ENCODE measurements at places on chromosomes 1 and 21.

DNA sequence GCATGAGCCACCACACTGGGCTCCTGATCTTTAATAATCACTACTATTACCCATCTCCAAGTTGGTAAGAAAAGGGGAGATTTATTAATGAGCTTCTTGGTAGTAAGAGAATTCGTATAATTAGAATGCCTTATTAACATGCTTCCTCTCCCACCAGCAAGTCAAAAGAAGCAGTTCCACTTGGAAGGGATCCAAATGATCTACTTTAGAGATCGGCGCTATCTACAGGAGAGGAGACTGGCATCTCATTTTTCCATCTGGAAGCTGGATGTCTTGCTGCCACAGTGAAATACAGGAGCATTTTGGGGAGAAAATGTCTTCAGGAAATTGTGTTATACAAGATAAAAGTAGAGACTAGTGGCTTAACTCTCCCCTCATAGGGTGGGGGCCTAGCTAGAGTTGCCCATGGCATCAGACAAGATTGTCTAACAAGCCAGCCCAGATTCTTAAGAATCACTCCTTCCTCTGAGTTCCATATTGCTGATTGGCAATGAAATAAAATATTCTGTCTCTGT is 33.6 kb upstream of the CAMSAP2 start:
- no peak for DNase-seq

DNA sequence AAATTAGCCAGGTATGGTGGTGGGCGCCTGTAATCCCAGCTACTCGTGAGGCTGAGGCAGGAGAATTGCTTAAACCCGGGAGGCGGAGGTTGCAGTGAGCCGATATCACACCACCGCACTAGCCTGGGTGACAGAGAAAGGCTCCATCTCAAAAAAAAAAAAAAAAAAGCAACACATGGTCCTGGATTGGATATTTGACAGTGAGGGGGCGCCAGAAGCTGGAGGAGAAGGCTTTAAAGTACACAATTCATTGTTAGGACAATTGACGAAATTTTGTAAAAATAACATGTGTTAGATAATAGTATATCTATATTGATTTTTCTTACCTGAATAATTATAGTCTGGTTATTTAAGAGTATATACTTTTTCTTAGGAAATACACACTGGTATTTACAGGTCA is 50.2 kb upstream of the USP25 start:
- no peak for DNase-seq

- DNase-seq = no peak
Observed at GRCh38 chr1:231743966-231744365, 117.4 kb downstream of the DISC1 start.

GRCh38 chr1:212353181-212353580 is 61.5 kb downstream of the PACC1 start:
- no peak for DNase-seq

- DNase-seq = no peak
Observed at GRCh38 chr1:160351629-160352028, 8.4 kb downstream of the NCSTN start.

GRCh38 chr21:42142627-42143026 is 71.5 kb downstream of the UMODL1 start:
- no peak for DNase-seq

DNA sequence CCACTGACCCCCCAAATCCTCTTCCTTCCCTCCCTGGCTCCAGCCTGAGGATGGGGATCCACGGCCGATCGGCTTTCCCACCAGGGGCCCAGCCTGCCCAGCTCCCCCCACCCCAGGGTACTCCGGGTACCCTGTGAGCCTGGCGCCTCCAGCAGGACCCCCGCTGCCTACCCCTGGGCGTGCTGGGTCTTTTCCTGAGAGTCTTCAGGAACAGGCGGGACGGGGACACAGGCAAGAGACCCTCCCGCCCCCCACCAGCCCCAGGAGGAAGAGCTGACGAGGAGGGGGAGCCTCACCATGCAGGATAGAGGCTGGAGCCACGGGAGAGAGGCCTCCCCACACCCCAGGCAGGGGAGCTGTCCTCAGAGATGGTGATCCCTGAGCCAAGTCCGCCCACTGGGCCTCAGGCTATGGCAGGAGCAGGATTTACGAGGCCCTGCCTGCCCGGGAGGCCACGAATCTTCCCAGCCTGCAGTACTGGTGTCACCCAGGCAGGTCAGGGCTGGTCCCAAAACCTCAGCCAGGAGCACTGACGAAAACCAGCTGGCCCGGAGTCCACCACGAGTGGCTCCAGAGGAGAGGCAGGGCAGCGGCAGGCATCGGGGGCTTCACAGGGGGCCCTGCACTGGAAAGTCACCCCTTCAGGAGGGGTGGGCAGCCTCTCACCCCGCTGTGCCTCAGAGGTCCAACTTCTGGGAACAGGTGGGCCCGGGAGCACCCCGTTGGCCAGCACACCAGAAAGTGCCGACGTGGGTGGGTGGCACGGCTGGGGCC is 58.0 kb downstream of the MEGF6 start:
- no peak for DNase-seq

DNA sequence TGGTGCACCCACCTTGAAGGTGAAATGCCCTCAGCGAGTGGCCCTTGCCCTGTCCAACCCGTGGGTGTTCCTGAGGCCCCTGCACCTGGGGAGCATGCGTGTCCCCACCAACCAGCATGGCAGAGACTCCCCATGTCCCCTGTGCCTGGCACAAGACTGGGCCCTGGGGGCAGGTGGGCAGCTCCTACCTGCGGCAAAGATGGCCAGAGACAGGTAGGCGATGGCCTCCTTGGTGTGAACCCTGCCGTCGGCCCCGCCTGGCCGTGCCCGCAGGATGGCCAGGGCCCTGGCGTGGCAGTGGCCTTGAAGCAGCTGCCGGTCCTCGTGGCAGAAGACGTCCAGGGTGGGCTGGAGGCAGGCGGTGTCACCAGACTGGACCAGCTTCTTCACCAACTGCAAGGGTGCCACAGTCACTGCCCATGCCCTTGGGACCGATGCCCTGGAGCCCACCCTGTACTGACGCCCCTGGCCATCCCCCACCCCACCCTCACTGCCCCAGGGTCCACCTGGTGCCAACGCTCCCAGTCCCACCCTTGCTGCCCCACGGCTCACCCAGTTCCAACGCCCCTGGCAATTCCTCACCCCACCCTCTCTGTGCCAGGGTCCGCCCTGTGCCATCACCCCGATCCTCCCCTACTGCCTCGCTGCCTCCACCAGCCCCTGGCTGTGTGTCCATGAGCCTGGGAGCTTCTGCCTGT is 15.7 kb downstream of the TTC34 start:
- DNase-seq = no peak

- DNase-seq = no peak
Observed at GRCh38 chr1:202818819-202819218, 8.1 kb downstream of the PCAT6 start.

DNA sequence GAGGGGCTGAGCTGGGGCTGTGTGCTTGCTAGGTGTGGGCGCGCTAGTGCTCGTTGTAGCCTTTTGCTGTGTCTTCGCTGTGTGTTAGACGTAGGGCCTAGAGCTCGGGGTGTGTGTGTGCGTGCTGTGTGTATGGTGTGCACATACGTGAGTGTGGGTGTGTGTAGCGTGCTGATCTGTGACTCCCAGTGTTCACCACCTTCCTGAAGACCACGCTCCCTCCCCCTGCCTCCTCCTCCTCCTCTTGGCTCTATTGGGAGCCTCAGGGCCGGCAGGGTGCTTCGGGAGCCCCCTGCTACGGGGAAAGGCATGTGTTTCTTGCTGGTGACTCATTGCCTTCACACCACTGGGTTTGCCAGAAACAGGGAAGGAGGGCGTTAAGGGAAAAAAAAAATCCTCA is 9.4 kb upstream of the KCNC4 start:
- no peak for DNase-seq

GRCh38 chr1:10168912-10169514 is 41.4 kb upstream of the KIF1B start:
- DNase-seq = no peak

DNA sequence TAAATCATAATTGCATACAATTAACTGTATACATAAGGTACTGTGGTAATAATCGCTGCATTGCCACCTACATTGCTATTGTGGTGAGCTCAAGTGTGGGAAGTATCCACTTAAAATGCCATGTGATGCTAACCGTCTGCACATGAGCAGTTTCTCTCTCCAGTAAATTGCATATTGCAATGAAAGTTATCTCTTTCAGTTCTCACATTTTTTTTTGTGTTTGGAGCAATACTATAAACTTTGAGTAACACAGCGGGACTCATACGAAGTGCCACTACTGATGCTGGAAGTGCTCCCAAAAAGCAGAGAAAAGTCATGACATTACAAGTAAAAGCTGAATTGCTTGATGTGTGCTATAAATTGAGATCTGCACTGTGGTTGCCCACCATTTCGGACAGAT is 38.5 kb downstream of the DISC1 start:
- DNase-seq = no peak

DNA sequence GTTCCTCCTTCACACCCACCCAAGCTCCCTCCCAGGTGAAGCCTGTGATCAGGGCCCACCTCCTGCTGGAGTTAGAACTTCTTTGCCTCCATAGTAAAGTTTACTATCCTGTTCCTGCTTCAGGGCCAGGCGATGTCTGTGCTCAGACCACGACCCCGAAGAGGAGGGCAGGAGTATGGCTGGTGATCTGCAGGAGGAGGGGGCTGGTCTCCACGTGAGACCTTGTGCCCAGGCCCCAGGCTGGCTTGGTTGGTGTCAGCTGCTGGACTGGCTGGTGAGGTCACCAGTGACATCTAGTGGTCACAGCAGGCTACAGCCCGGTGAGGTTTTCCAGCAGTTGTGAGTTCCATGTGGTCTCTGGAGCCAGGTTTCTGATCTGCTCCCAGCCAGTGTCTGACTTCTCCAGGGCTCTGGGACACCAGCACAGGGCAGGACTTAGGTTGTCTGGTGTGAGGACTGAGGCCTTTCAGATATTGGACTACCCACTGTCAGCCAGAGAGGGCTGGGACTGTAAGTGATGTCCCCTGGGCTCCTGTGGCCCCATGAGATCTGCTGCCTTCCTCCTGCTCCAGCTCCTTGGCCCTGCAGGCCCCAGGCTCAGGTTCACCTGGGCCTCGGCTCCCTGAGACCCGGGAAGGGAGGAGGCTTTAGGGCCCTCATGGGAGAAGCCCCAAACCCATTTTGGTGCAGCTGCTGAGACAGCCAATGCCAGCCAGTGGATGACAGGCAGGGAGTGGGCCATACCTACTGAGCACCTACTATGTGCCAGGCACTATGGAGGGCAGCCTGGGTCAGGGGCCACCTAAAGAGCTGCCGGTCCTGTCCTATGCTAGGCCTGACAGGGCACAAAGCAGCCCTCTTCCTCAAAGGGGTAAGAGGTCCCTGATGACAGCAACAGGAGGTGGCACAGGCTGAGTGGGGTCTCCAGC is 6.0 kb upstream of the UBL4B start:
- peak; percentile 91 for DNase-seq

DNA sequence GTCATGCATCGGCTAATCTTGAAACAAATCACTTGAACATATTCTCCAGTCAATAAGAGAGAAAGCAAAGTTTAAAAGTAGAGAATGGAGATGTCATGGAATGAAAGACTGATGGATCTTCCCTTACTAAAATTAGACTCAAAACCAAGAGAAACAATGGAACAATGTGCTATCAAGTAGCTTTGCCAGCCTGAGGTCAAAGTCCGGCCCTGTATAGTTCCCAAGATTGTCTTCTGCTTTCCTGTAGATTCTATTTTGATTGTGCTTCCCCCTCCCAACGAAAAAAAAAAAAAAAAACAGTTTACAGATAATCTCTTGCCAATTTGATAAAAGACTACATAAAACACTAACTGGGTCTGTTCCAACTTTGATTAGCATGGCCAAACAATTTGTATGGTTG is 40.8 kb upstream of the KIRREL1 start:
- DNase-seq = no peak

GRCh38 chr21:28516991-28517592 is 475.6 kb downstream of the LTN1 start:
- DNase-seq = peak; percentile 83

DNA sequence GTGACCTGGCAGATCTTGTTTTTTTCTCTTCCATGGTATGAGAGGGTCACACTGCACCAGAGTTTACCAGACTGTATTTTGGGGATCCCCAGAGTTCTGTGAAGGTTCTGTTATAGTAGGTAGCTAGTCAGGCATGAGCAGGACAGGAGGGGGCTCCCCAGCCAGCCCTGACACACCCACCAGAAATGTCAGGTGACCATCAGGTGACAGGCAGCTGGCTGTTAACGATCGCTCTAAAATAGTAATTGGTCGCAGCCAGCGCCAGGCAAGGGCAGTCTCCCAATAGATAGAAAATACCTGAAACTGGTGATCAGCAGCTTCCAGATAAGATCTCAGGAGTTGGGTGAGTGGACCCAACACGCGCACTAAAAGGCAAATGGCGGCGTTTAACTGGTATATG is 264.9 kb downstream of the RHOU start:
- DNase-seq = no peak

GRCh38 chr1:184163674-184164465 is 112.3 kb downstream of the TSEN15 start:
- no peak for DNase-seq

- no peak for DNase-seq
Observed at GRCh38 chr1:205914730-205915129, 28.5 kb downstream of the SLC26A9 start.

GRCh38 chr1:246724016-246724730 is at the start of gene SCCPDH:
Gene SCCPDH (plus strand): TSS chr1:246724409. CDS start chr1:246724423, 14 bp downstream.
- DNase-seq = peak; percentile 72

DNA sequence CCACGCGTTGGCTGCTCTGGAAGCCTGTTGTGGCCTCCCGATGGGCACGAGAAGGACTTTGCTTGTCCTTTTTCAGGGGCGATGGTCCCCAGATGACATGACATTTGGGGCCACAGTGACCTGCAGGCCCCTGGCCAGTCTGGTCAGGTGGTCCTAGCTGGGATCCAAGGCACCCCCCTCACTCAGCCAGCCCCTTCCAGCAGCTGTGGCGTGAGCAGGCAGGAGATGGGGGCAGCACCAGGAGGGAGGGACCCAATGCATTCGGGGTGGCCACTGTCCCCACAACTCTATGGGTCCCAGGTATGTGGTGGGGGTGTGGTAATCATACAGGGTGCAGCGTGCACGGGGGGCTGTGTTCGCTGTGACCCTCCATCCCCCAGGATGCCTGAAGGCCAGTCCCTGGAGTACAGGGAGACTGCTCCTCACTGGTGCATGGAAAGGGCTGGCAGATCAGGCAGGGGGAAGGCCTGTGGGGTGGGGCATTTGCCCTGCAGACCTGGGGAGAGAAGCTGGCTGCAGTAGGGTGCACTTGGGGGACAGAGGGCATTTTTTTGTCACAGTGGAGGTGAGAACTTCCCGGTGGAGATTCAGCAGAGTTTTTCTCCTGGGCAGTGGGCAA is 31.7 kb downstream of the WNT3A start:
- no peak for DNase-seq

DNA sequence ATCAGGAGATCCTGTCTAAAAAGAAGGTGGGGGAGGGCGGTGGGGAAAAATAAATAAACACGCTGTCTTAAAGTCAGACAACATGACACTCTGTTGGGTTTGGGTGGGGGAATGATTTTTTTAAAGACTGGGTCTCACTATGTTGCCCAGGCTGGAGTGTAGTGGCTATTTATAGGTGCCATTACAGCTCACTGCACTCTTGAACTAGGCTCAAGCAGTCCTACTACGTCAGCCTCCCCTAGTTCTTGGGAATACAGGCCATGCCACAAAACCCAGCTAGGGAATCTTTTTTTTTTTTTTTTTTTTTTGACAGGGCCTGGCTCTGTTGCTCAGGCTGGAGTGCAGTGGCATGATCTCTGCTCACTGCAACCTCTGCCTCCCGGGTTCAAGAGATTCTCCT is 2.4 kb upstream of the SNRPE start:
- DNase-seq = no peak

- peak; percentile 39 for DNase-seq
Observed at GRCh38 chr1:226100436-226101391, 38.2 kb downstream of the H3-3A start.

- no peak for DNase-seq
Observed at GRCh38 chr1:108678706-108679105, 13.4 kb upstream of the PRPF38B start.

All from SK-N-DZ (cell line).